Activated T-cell treated with anti-CD3 and anti-CD28 coated beads for 1 hour (primary cell): ENCODE measurements at places on chromosomes 16 and 17.
A peak's percentile ranks its signal among the peaks of the same experiment; 100 is the strongest.

- DNase-seq, result no peak
Measured at GRCh38 chr17:80507965-80508364, 31.6 kb upstream of the NPTX1 start.

DNA sequence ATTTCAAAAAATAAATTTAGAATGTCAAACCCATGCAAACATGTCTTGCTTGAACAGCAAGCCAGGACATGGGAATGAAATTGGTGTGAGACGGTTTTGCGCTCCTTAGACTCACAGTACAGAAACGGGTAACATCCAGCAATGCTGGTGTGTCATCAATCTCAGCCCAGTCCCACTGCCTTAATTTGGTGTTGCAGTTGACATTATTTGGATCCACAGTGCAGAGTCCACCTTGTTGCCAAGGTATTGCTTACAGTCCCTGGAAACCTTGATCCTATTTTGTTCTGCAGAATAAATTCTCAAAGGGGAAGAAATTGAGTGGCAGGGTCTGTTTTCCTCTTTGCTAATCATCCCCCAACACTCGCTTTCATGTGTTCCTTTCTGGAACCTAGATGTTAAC, 311.6 kb upstream of the MON1B start:
- no peak for DNase-seq

DNA sequence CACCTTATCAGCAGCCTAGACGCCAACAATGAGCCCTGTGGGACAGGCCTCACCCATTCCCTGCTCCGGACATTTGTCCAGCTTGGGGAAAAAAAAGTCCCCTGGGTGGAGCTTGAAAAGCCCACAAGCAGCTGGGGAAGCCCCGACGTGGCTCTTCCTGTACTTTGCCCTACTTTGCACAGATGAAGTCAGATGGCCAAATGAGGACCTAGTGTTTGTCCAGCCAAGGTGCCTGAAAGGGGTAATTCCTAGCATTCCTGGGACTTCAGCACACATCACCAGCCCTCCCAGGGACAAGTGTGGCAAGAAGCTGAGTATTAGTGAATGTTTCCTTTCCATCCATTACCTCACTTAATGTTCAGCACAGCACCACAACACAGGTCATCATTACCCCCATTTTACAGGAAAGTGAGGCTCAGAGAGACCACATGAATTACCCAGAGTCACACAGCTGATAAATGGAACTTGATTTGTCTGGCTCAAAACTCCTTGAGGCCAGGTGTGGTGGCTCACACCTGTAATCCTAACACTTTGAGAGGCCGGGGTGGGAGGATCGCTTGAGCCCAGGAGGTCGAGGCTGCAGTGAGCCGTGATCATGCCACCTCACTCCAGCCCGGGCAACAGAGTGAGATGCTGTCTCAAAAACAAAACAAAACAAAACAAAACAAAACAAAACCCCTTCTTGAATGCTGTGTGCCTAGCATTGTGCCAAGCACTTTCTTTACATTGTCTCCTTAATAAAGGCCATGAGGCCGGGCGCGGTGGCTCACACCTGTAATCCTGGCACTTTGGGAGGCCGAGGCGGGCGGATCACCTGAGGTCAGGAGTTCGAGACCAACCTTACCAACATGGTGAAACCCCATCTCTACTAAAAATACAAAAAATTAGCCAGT, 19.9 kb upstream of the PLLP start:
- DNase-seq, result no peak

- DNase-seq, result peak; percentile 11
Measured at GRCh38 chr17:20896153-20896649, 146.6 kb downstream of the USP22 start.

GRCh38 chr17:63247706-63248105, 198.4 kb downstream of the CYB561 start:
- DNase-seq, result no peak

- DNase-seq, result no peak
Measured at GRCh38 chr17:38710985-38711384, 5.9 kb downstream of the MLLT6 start.

- DNase-seq, result no peak
Measured at GRCh38 chr17:30225919-30226553, 9.5 kb downstream of the SLC6A4 start.

- no peak for DNase-seq
Measured at GRCh38 chr17:77734371-77735080, 224.0 kb upstream of the TNRC6C start.

- DNase-seq, result no peak
Measured at GRCh38 chr17:62398891-62399290, 18.5 kb downstream of the EFCAB3 start.

DNA sequence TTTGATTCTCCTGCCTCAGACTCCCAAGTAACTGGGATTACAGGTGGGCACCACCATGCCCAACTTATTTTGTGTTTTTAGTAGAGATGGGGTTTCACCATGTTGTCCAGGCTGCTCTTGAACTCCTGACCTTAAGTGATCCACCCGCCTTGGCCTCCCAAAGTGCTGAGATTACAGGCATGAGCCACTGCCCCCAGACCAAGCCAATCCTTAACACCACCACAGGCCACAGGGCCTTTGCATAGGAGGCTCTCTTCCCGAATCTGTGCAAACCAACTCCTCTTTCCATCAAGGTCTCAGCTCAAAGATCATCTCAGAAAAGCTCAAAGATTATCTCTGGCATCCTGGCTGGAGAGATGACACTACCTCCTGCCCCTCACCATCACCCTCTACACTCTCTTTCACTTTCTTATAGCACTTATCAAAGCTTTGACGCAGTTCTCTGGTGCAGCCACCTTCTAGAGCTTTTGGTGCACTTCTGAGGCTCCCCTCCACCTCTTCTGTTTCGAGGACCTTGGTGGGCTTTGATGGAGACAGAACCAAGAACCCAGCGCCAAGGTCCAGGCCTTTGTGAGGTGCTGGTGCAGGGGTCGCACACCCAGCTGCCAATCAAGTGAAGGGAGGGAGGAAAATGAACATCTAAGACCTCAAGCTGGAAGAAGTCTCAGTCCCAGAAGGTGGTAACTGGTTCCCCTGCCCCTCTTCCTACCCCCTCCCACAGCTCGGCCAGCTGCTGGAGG, 23.2 kb upstream of the PHB1 start:
- no peak for DNase-seq

DNA sequence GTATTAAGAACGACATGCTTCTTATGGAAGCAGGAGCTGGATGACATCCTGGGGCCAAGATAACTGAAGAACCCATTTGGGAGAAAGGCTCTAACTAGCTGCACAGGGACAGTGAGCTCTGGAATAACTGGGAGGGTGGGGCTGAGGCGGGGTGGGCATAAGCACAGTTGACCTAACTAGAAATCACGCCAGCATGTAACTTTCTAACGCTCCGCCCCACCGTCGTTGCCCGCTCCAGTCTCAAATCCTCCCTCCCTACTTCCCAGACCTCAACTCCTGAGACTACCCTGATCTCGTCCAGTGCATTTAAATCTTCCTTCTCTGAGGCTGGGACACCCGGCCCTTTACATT, 436 bp downstream of the PHB1 start:
- no peak for DNase-seq

GRCh38 chr17:56159826-56160380, 6.6 kb downstream of the ANKFN1 start:
- no peak for DNase-seq

DNA sequence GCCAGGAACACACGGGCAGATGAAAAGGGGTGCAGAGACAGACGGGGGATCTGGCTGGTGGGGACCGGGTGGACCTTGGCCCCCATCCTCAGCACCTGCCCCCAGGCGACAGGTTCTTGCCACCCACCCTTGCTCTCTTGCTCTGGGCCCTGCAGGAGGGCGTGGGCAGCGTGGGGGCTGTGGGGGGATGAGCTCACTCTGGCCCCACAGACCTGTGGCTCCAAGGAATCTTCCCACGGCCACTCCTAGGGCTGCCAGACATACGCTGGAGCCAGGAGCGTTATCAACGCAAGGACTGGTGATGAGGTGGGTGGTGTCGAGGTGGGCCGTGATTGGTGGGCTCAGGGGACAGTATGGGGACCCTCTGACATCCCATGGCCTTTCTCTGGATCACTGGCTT, 6.3 kb downstream of the CTRB1 start:
- DNase-seq, result no peak

GRCh38 chr16:72282362-72282761, 110.4 kb upstream of the PMFBP1 start:
- no peak for DNase-seq

DNA sequence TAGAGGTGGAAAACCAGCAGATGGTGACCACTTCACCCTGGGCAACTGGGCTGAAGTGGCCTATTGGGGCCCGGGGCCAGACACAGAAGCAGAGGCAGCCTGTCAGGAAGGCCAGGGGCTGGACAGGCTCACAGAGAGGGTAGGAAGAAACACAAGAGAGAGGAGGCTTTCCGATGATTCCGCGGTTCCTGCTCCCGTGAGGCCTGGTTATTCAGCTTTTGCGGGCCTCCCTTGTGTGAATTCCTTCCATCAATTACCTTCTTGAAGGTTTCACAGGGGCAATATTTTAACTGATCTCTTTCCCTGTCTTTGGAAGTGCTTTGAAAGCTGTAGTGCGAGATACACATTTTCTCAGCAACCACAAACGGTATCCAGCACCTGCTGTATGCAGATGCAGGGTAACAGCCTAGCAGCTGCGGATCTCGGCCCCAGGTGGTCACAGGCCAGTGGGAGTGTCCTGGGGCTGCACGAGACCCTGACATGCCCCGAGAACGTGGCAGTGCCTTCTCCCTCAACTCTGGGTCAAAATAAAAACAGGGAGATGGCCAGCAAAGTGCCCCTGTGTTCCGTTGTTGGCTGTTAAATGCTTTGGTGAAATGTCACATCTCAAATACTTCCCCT, 11.6 kb upstream of the CMIP start:
- no peak for DNase-seq

DNA sequence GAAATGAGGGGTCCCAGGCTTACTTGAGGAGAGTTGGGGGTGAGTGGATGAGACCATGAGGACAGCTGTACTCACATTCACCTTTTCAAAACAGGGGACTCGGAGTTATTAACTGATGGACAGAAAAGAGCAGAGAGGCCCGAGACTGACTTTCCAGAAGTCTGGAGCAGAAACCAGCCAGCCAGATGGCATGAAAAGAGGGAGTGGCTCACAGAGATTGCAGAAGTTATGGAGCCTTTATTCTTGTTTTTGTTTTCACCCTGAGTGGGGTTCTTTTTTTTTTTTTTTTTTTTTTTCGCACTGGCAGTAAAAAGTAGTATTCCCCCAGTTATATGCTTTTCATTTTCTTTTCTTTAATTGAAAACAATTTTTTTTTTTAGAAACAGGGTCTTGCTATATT, 18.9 kb downstream of the TVP23A start:
- DNase-seq, result no peak

GRCh38 chr16:4241928-4242283, at the start of gene SRL:
Gene SRL (minus strand): TSS chr16:4242080. CDS start chr16:4242067, 13 bp downstream.
- no peak for DNase-seq

DNA sequence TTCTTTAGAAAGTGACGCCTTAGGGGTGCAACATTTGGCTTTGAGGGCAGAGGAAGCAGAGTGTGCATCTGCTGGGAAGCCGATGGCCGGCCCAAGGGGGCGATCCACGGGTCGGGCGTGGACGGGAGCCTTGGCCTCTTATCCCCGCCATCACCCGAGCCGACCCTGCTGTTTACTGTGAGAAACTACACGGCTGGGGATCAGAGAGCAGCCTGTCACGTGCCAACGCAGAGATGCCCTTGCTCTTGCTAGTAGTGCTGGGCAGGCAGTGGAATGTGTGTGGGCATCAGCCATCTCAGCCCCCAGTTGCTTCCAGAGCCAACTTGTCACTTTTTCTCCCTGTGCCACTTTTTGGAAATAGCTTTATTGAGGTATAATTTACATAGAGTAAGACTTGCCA, 26.7 kb upstream of the ITGB4 start:
- no peak for DNase-seq

DNA sequence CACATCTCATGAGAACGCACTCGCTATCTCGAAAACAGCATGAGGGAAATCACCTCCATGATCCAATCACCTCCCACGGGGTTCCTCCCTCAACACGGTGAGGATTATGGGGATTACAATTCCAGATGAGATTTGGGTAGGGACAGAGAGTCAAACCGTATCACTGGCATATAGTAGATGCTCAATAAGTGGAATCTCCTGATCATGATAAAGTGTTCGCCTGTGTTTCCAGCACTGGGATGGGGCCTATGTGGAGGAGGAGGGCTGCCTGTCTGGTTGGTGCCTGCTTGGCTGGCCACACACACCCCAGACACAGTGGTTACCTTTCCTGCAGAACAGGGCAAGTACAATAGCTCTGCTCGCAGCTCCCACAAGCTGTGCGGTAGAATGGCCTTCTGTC, 6.1 kb upstream of the MGAT5B start:
- DNase-seq, result no peak

GRCh38 chr17:14321476-14321949, 20.6 kb downstream of the HS3ST3B1 start:
- no peak for DNase-seq

DNA sequence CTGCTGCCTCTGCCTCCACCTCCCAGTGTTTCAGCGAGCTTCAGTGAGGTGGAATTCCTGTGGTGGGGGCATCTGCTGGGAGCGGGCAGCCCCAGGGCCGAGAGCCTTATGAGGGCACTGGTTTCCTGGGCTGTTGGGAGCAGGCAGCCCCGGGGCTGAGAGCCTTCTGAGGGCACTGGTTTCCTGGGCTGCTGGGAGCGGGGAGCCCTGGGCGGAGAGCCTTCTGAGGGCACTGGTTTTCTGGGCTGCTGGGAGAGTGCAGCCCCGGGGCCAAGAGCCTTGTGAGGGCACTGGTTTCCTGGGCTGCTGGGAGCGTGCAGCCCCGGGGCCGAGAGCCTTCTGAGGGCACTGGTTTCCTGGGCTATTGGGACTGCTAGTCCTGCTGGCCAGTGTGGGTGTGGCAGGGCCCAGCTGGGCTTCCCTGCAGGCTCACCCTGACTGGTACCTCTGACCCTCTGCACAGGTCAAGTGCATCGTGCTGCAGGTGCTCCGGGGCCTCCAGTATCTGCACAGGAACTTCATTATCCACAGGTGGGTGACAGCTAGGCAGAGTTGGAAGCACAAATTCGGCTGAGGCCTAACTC, 5.6 kb downstream of the CDK10 start:
- DNase-seq, result no peak

GRCh38 chr17:16419074-16419928, 3.9 kb downstream of the TRPV2 start:
- no peak for DNase-seq

DNA sequence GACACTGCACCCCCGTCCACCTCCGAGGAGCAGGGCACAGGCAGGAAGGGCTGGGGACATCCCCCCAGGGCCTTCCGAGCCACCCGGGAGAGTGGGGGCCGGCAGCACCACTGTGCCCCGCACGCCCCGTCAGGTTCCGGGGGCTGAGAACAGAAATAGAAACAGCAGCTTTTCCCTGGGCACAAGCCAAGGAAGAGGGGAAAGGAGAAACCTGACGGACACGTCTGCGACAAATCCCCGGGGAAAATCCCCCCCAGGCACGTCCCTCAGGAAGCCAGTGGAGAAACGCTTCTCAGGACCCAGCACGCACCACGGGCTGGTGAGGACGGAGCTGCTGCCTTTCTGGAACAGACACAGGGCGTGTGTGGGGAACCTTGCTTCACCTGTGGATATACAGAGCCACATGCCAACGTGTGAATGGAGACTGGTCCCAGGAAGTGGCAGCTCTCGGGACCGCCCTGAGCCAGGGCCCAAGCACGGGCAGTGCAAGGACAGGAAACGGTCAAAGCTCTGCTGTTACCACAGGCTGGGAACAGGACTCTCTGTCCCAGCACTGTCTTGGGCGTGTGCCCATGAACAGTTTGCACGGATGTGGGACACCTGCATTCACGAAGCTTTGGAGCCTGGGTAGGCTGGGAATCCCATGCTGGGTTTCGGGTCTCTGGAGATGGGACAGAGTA, 1.2 kb upstream of the TMEM204 start:
- no peak for DNase-seq

- no peak for DNase-seq
Measured at GRCh38 chr17:78394209-78394608, 15.8 kb downstream of the PGS1 start.

GRCh38 chr17:79011451-79012147, 2.0 kb upstream of the CANT1 start:
- DNase-seq, result no peak
